ENCODE measurements at places on chromosomes 11 and 22. TPM values are rescaled to one million over a fixed set of nuclear protein-coding genes. Genes with fewer than 3 reads are reported as not detected.

Gene GTSE1
- 10.9 TPM for total RNA-seq

Gene HBB
- 2.5 TPM for total RNA-seq

Gene OR5P2
- total RNA-seq: not detected

Gene RAB38
- 4.1 TPM for total RNA-seq

Gene TMEM191B
- 2.9 TPM for total RNA-seq

Gene SELENOM
- total RNA-seq: 286 TPM

Gene MS4A15
- not detected for total RNA-seq

Gene TESMIN
- total RNA-seq: 4.8 TPM

Gene MYBPC3
- total RNA-seq: 0.09 TPM

Gene PLA2G3
- 0.22 TPM for total RNA-seq

Gene DCHS1
- total RNA-seq: 6.0 TPM

Gene MRGPRF
- 117 TPM for total RNA-seq

Gene OR5B17
- total RNA-seq: not detected

Gene SLC17A6
- total RNA-seq: not detected

Gene GDPD4
- total RNA-seq: 0.43 TPM

Gene DNAJC4
- 43.6 TPM for total RNA-seq

Gene RAG2
- not detected for total RNA-seq

Gene NAV2
- 30.9 TPM for total RNA-seq

Gene TAF10
- total RNA-seq: 115 TPM

Gene HBE1
- total RNA-seq: not detected

Gene INS
- total RNA-seq: not detected

Gene WNT11
- 3.4 TPM for total RNA-seq

Gene NRGN
- 5.3 TPM for total RNA-seq

Gene C1QTNF4
- 0.17 TPM for total RNA-seq

Gene ISX
- total RNA-seq: 35.3 TPM

Gene KLHDC7B
- not detected for total RNA-seq

All from mucosa of descending colon (tissue), 3 donors.